ENCODE measurements at places on chromosomes 2 and 18. TPM values are rescaled to one million over a fixed set of nuclear protein-coding genes. Genes with fewer than 3 reads are reported as not detected.

DNA sequence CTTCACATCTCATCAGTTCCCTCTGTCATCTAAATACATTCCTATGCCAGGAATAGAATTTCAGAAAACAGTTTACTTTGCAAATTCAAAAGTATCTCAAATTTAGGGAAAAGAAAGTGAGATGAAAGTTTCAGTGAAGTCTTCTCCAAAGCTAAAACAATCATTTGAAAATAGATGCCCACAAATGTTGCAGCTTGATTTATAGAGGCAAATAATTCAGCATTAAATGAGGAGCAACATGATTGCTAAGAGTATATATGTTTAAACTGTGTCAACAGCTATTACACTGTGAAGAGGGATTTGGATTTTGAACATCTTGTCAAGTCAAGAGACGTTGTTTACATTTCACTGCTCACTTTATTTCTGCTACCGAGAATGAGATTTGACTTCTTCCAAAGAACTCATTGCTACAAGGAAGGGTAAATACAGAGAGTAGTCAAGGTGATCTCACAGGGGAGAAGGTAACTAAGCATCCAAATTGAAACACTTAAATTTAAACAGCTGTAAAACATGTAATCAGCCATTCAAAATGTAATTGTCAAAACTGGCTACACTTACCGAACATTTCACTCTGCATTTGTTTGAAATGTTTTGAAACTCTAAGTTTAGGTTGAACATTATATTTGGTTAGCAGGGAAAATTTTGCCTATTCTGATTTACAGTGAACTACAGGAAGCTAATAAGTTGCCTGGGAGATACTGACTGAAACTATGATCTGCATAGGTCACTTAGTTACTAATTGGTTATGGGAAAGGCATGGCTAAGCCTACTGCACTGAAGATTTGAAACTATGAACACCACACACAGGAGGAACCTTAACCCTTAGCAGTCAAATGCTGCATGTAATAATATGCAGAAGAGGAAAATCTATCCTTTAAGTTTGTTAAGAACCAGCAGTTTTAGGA lies 33.2 kb upstream of the GALNT3 start:
- no peak for DNase-seq

Gene MAP3K2
- total RNA-seq, result 24.4 TPM

DNA sequence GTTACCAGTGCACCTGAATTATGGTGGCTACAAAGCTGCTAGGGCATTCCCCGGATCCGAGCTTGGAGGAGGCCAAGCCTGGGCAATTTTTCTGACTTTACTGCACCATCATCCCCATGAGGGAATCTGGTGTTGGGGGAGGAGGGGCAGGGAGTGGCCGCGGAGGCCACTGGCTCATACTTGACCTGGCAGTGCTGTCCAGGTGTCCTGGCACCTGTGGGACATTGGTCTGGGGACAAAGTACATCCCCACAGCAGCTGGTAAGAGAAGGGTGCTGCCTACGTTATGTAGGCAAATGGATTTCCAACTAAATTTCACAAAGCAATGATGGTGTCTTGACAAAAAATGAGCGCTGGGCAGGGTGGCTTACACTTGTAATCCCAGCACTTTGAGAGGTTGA lies 48.3 kb downstream of the KLHL29 start:
- DNase-seq, result no peak

DNA sequence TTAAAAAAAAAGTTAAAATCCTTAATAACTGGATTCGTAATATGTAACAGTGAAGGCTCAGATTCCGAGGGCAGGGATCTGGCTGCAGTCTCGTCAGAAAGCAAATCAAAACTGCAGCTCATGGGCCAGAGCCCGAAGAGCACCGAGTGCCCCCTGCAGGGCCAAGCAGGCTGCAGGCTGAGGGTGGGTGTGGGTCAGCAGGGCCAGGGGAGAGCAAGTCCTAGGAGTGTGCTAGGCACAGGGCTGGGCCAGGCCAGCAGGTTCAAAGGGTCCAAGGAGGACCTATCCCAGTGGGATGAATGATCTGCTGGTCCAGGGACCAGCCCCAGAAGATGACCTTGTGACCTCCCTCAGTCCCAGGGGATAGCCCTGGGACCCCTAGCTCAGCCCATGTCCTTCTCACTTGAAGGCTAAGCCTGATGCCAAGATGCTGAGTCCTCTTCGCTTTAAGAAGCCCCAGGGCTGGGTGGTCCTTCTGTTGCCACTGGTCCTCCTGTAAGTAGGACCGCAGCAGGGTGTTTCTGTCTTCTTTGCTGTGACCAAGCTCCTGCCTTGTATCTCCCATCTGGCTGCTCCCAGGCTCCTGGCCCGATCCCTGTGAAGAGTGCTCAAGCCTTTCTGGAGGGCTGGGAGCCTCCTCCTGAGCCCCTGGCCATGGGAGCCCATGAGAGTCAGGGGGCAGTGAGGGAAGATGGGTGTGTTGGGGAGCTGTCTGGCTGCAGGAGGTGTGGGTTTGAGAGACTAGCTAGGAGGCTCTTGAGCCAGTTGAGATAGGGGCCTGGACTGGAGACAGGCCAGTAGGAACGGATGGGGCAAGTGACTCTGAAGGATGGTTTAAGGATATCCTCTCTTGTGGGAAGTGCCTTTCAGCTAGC lies 150.7 kb downstream of the DYSF start:
- no peak for DNase-seq

Gene ANKRD62
- total RNA-seq, result not detected

DNA sequence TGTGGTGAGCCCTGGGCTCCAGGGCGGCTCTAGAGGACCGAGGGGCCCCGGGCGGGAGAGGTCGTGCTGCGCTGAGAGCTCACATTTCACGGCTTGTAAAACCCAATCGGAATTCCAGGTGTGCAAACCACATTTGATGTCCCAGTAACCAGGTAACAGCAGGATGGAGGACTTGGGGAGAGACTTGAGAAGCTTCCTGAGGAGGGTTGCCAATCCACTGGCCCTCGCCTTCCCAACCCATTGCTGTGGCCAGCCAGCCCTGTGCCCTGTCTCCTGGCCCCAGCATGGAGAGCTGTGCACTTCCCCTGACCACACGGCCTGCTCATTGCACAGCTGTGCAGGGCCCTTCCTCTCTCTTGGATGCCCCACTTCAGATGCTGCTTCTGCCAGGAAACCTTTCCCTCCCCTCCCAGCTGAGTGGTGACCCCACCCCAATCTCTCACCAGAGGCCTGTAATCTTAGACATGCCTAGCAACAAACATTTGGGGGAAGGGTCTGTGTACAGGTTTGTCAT lies 39.6 kb downstream of the ASB1 start:
- DNase-seq, result peak; percentile 80

Gene RETSAT
- total RNA-seq, result 9.3 TPM

DNA sequence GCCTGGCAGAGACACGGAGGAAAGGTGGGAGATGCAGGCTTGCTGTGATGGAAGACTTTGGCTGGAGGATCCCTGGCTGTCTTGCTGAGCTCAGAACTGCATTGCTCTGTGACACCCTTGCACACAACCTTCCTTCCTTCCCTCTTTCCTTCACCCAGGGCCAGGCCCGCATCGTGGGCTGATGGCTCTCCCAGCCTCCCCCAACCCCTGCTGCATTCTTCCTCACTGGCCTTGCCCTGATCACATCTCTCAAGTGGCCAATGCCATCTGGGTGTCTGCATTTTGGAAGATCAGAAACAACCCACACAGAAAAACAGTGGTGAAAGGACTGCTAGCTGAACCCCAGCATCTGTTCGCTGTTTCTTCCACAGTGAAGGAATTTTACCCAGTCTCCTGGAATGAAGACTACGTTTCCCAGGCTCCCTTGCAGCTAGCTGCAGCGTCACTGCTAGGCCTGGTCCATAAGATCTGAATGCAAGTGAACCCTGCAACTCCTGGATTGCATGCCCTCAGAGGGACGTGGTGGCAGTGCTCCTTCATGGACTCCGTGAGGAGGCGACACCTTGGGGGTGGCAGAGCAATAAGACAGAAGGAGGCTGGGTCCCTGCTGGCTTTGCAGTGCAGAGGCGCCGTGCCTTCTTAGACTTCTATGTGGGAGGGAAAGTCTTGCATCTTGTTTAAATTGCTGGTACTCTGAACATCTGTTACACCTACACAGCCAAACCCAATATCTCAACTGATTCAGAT lies 78.9 kb upstream of the YWHAQ start:
- no peak for DNase-seq

DNA sequence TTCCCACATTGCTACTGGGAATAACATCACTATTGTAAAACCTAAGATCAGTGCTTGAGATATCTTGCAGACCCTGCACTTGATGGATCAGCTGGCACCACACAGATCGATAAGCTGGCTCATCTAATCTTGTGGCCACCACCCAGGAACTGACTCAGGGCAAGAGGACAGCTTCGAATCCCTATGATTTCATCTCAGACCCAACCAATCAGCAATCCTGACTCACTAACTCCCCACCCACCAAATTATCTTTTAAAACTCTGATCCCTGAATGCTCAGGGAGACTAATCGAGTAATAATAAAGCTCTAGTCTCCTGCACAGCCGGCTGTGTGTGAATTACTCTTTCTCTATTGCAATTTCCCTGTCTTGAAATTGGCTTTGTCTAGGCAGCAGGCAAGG lies 11.3 kb upstream of the TEX44 start:
- DNase-seq, result no peak

- no peak for DNase-seq
Observed at GRCh38 chr2:5849562-5849961, 157.4 kb downstream of the SOX11 start.

Gene VSNL1
- total RNA-seq, result not detected

Gene AQP12B
- not detected for total RNA-seq

Gene TCF4
- 37.3 TPM for total RNA-seq

DNA sequence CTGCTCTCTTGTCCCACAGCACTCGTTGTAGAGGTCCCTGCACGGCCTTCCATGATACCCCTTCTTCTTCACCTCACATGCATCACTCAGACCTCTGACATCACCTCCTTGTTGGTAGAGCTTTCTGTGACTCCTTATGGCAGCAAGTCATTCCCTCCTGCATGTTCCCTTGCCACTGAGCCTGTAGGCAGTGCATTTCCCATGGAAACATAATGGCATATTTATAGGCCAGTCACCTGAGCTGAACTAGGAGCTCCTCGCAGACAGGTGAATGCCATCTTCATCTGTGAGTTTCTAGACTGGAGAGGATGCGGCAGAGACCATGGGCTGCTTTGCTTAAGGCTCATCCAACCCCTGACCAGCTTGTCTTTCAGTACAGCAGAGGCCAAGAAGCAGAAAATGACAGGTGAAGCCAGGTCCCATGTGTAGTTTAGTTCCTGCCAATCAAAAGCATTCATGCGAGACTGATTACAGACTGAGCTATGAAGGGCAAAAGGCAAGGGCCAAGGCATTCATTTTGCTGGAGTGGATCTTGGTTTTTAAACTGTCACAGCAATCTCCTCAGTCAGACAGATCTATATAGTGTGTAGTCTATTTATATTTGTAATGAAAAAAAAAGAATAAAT lies 59.4 kb upstream of the NEDD4L start:
- no peak for DNase-seq

GRCh38 chr2:159584796-159585195 lies 31.6 kb downstream of the BAZ2B start:
- no peak for DNase-seq

Gene SLC8A1
- total RNA-seq, result 27.1 TPM

Gene VWA3B
- total RNA-seq, result not detected

GRCh38 chr2:39118786-39119499 lies 1.9 kb downstream of the SOS1 start:
- DNase-seq, result peak; percentile 39
